ENCODE measurements at places on chromosomes 7 and 10. TPM values are rescaled to one million over a fixed set of nuclear protein-coding genes. Genes with fewer than 3 reads are reported as not detected.

CTAGE6 gene
- total RNA-seq, result 0.76 TPM

FGFBP3 gene
- 6.0 TPM for total RNA-seq

PDK4 gene
- total RNA-seq, result 61.9 TPM

CALHM1 gene
- not detected for total RNA-seq

NYAP1 gene
- total RNA-seq, result 9.1 TPM

NKX2-3 gene
- not detected for total RNA-seq

DNA sequence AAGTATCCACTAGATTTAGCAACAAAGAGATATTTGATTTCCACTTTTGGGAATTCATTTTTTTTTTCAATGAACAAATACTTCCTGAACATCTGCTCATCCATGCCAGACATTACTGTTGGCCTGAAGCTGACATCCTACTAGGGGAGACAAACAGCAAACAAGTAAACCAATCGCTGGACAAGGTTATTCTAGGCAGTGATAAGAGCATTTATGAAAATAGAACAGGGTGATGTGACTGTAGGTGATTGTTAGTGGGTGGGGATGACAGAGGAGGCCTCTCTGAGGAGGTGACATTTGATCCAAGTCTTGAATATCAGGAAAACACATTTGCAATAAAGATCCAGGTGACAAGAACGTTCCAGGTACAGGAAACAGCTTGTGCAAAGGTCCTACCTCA is 89.1 kb upstream of the FAM180A start:
- no peak for DNase-seq

DNA sequence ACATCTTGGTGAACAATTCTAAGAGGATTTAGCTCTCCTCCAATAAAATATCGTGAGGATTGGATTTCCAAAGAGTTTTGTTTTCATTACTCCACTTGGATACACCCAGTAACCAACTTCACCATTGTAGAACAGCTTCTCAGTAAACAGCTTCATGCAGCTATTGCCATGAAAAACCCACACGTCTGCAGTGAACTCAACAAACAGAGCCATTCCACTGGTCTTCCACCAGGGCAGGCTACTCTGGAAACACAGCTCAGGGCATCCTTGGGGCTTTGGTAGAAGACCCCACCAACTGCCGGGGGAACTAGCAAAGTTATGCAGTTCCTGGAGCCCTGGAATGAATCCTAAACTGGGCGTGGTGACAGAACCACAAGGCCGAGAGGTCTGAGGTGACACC is 77.4 kb downstream of the CALN1 start:
- no peak for DNase-seq

DNA sequence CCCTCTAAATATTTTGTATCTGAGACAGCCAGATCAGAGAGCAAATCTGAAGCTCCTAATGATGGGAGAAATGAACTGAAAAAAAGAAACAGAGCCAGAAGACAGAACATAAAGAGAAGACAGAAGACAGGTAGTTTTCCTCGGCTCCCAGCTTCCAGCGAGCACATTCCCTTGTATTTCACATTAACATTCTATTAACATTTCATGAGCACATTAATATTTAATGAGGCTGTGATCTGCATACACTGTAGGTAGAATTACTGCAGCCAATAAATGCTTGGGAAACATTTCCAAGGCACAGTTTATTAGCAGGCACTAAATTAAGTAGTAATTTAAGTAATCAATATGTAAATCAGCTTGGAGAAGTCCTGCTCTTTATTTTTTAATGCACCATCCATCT is 349.9 kb downstream of the ELMO1 start:
- no peak for DNase-seq

DNA sequence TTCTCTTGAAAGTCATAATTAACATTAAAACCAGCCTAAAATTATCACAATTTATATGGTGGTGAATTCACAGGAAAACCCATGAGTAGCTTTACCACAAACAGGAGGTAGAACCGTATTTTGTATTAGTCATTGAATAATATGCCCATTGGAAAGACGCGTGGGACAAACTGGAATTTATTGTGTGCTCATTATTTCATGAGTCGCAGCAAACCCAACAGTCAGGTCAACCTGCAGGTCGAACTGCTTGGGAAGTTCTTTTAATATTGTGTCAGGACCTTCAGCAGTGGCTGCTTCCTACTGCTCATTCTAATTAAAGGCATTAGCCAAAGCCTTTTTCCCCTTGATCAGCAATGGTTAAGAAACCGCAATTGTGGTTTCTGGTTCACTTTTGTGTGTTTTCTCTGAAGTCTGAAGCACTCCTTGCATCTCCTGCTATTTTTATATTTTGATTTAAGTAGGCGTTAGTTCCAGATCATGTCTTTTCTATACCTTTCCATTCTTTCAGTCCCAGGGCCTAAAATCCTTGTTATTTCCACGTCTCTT is 100.1 kb downstream of the RAB11FIP2 start:
- no peak for DNase-seq

GRCh38 chr10:61733358-61733940 is 70.7 kb downstream of the CABCOCO1 start:
- DNase-seq, result no peak

DNA sequence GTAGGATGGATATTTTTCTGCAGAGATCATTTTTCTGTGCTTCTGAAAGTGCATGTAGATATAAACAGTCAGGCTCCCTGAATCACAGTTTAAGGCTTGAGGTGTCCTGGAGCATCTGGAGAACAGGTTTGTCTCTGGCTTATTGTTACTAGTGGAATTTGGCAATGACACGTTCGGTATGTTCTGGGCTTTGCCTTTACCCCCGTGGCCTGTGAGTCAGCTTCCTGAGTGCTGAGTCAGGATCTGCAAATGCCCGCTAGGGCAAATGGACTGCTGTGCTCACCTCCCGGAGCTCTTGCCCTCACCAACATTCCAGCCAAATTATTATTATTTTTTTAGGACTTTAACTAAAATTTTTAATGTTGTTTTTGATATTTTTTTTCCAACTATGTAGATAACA is 192.5 kb upstream of the PRSS1 start:
- DNase-seq, result peak; percentile 63

GRCh38 chr10:78217336-78217735 is 183.7 kb downstream of the RPS24 start:
- DNase-seq, result no peak

- no peak for DNase-seq
Measured at GRCh38 chr10:33893506-33893905, 559.0 kb upstream of the NRP1 start.

DNA sequence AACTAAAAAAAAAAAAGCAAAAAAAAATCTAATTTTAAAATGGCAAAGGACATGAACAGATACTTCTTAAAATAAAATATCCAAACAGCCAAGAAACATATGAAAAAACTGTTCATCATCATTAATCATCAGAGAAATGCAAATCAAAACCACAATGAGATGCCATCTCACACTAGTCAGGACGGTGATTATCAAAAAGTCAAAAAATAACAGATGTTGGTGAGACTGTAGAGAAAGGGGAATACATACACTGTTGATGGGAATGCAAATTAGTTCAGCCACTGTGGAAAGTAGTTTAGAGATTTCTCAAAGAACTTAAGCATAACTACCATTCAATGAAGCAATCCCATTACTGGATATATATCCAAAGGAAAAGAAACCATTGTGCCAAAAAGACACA is 30.2 kb downstream of the COBL start:
- DNase-seq, result no peak

DNA sequence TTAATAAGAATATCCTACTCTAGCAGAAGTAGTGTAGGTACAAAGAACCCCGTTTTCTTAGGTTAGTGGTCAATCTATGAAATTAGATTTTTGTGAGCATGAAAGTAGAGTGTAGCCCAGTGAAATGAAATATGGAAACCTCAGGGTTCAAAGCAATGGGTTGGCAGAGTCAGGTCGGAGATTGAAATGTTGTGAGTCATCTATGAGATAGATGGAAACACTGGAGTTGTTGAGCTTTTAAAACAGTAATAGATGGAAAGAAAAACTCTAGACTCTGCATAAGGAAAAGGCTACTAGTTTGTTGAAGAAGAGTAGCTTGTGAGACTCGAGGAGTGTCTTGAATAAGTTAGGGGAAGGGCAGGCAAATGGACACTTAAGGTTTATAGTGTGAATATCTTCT is 251.9 kb downstream of the EXOC4 start:
- DNase-seq, result no peak

GRCh38 chr7:107742678-107743566 is 1.0 kb upstream of the CBLL1 start:
- peak; percentile 75 for DNase-seq
